Iris pigment epithelial cell (primary cell): ENCODE measurements at places on chromosomes 2 and 18.

DNA sequence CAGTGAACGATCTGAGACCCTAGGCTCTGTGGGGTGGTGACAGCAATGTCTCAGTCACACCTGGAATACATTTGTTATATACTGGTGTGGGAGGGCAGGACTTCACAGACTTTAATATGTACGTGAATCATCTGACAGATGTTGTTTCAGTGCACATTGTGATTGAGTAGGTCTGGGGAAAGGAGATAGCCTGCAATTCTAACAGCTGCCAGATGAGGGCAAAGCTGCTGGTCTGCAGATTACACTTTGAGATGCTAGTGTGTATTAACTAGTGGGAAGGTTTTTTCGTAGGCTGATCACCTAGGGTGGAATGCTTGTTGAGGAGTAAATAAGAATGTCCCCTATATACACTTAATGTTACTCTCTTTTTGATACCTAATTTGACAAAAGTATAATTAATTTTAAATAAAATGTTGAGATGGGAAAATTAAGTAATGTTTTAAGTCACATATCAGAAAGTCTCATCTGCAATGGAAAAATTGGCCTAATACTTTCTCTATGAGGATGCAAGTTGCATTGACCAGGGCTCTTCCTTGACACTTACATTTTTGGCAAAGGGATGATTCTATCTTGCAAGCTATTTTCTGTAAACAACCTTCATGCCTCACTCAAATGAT lies 496.9 kb upstream of the HNMT start:
- DNase-seq: peak; percentile 44

GRCh38 chr18:78242254-78242643 lies 737.4 kb upstream of the SALL3 start:
- DNase-seq: peak; percentile 5

GRCh38 chr2:159091976-159092375 lies 123.5 kb downstream of the TANC1 start:
- DNase-seq: peak; percentile 41

GRCh38 chr2:85286918-85287317 lies 40.9 kb downstream of the TGOLN2 start:
- no peak for DNase-seq

DNA sequence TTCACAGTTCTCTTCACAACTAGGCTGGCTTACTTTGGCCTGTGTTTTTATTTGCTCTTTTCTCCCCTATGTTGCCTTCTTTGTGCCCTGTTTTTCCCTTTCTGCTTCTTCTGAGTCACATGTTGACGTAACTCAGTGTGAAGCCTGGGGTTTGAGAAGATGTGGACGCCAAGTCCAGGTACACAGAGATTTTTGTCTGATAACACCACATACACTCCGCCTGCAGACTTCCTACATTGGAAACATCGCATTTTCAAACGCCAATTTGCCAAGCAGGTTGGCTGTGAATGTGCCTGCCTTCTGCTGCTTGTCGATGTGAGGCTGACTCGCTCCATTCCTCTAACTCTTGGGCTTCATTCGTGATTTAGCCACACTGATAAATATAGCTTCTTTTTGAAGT lies 62.6 kb upstream of the FN1 start:
- DNase-seq: peak; percentile 93

DNA sequence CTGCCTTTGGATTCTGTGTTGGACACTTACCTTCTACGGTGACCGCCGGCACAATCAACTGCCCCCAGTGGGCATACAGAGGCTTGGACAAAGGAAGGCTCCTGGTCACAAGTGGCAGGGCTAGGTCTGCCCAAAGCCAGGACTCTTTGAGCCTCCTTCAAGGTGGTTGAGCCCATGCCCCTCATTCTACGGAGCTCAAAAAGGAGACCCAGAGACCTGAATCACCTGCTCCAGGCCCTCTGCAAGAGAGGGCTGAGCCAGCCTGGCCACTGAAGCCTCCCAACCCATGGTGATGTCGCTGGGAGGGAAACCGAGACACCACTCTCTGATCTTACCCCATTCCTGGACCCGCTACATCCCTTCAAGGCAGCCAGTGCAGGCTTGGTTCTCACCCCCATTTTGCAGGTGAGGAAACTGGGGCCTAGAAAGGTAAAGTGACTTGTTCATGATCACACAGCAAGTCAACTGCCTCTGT lies 87.9 kb downstream of the INHBB start:
- no peak for DNase-seq

GRCh38 chr18:6311456-6312215 lies 103.1 kb downstream of the L3MBTL4 start:
- DNase-seq: no peak

- DNase-seq: no peak
These were observed 25.5 kb upstream of the CIB4 start for GRCh38 chr2:26666671-26667070.

DNA sequence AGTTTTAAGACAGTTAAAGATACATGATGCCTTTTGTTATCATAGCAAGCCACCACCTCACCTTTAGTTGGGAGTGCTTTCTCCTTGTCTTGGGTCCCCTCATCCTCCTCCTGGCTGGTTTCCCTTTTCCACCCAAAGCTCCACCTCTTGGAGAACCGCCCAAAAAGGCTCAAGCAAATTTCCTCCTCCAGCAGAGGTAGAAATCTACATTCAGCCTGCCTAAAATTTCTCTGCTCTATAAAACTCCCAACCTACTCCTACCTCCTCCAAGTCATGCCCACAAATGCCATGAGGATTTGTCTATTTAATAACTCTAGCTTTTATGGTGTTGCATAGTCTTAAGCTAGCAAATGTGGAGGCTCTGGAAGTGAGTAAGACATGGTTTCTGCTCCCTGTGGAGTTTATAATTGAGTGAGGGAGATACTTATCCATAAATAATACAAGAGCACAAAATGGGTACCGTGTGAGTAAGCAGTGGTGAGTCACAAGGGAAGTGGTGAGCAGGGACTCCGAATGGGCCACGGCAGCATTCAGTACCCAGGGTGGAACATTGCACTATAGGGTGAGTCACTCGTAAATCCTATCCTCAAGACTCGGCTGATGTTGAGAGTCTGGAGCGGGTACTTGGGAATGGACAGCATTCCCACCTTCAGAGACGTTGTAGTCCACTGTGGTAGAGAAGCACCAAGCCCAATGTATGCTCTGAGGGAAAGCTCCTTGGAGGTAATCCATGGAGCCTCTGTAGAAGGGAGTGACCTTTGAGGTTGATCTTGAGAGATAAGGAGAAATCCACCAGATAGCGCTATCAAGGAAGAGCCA lies 146.3 kb downstream of the RTN4 start:
- peak; percentile 98 for DNase-seq

GRCh38 chr2:157820193-157820592 lies 55.9 kb downstream of the ACVR1 start:
- no peak for DNase-seq

- DNase-seq: no peak
These were observed 27.0 kb downstream of the EPB41L3 start for GRCh38 chr18:5516841-5517240.

GRCh38 chr2:47056868-47057686 lies 98.0 kb downstream of the STPG4 start:
- no peak for DNase-seq

- no peak for DNase-seq
These were observed 17.2 kb upstream of the ATG16L1 start for GRCh38 chr2:233234264-233234663.

GRCh38 chr2:36541891-36542595 lies 55.9 kb downstream of the FEZ2 start:
- DNase-seq: no peak

DNA sequence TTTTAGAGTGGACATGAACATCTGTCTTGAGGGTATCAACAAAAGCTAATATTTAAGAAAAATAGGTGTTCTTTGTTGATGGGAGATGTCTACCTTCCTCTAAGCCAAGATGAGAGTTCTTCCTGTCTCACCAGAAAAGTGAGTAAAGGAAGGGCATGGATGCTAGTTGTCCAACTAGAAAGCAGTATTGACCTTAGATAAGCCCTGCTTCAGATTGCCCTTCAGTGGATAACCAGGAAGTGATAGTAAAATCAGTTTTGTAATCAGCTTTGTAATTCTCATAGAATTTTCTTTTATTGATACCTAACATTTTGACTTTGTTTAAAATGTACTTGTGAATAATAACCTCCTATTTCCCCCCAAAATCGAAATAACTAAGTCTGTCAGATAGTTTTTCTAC lies 134.7 kb downstream of the ZNF407 start:
- no peak for DNase-seq

GRCh38 chr2:59528525-59528924 lies 1024.9 kb downstream of the BCL11A start:
- DNase-seq: no peak

DNA sequence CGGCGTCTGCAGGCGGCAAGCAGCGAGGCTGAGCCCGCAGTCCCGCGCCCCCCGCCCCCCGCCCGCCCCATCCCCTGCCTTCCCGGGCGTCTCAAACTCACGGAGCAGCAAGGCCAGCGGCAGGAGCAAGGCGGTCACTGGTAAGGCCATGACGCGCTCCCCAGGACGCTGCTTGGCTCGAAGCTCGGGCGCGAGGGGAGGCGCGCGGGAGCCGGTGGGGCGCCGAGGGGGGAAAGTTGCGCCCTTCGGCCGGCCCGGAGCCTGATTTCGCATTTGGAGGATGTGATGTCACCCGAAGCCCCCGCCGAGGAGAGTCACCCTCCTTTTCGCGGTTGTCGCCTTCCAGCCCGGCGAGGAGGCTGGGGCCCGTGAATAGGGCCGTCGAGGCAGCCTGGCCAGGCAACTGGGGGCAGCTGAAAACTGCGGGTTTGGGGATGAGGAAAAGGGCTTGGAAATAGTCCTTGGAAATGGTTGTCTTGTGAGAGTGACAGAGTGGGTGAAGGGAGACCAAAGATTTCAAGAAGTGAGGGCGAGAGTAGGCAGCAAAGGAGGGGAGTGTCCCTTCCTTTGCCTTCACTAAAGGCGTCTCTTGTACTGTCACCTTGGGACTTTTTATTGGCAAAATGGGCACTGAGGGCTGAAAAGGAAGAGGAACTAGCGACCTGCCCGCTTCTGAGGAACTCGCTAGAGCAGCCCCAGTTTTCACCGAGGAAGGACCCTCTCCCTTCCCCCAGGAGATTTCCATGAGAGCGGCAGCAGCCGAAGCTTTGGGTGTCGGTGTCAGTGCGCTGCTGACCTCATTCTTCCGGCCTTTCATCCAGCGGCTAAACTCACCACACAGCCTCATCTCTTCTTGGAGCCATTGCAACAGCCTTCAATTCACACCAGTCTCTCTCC lies at the start of gene CD8A:
Gene CD8A (minus strand): TSS at position 238 of the 897 bp plus-strand sequence. CDS start 88 bp downstream, at position 150.
- peak; percentile 60 for DNase-seq

GRCh38 chr2:196980473-196980872 lies 54.0 kb upstream of the PGAP1 start:
- no peak for DNase-seq

- DNase-seq: no peak
These were observed 11.3 kb downstream of the BOK start for GRCh38 chr2:241569831-241570281.

DNA sequence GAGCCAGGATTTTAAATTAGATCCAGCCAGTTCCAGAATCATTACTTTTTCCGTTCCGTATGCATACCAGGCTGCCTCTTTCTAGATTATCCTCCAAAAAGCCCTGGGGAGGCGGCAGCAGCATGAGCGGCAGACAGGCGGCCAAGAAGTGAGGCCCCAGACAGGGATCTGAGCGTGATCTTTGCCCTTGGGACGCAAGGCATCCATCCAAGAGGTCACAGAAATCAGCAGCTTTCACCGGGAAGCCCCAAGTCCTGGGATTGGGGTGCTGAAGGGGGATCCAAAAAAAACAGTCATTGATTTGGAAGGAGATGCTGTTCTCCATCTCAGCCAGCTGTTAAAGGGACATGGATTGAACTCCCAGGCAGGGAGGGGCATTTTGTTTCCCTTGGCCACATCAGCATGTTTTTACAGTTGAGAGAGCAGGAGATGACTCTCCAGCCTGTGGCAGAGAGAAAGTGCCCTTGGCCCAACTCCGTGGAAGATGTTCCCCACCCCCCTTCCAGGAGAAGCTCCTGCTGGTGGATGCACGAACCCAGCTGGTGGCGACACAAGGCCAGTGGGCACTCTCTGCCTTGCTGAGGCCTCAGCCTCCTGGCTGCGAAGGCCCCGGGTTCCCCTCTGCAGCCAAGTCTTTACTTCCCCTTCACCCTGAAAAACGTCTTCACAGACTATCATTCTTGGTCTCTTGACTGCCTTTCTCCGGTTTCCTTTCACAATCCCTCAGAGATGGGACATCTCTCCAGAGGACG lies 265.6 kb downstream of the ANAPC1 start:
- DNase-seq: no peak

DNA sequence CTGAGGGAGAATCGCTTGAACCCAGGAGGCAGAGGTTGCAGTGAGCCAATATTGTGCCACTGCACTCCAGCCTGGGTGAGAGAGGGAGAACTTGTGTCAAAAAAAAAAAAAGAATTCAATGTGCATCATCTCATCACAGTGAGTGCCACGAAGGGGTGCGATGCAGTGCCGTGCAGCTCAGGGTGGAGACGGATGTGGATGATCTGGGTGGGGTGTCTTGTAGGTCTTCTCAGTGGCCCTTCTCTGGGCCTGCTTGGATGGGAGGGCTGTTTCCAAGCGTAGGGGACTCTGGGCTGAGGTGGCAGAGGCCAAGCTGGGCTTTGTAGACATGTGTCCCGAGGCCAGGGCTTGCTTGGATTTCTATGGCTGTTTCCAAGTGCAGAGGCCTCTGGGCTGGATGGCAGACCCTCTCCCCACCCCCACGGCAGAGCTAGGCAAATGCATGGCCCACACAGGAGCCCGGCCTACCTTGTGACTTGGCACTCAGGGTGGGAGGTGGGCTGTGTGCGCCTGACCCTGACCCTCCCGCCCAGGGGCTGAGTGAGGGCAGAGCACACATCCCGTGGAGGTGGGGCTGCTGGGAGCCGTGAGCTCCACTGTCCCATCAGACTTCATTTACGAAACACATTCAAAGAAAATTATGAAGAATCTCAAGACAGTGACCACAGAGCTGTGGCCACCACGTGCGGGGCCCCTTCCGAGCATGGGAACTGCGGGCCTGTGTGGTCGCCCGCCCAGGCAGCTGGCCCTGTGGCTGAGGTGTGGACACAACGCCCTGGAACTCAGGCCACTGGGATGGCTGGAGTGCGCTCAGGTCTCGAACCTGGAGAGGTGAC lies 76.4 kb downstream of the ASB1 start:
- no peak for DNase-seq
